ENCODE measurements at places on chromosomes 5 and 9. TPM values are rescaled to one million over a fixed set of nuclear protein-coding genes. Genes with fewer than 3 reads are reported as not detected.

The TRAF1 gene
- 56.1 TPM for total RNA-seq

The DRD1 gene
- 0.53 TPM for total RNA-seq

The GPX8 gene
- 91.9 TPM for total RNA-seq

The ZNF189 gene
- total RNA-seq, result 16.9 TPM

The NDUFA8 gene
- 39.6 TPM for total RNA-seq

The PCDHGA9 gene
- 5.7 TPM for total RNA-seq

The SOX30 gene
- total RNA-seq, result not detected

The PCDHGB3 gene
- total RNA-seq, result 8.4 TPM

The TLX3 gene
- not detected for total RNA-seq

The DMGDH gene
- total RNA-seq, result 1.7 TPM

The PHYHD1 gene
- total RNA-seq, result 5.7 TPM

The PCDHB16 gene
- total RNA-seq, result 1.9 TPM

The ORM2 gene
- not detected for total RNA-seq

The TMEM232 gene
- total RNA-seq, result 5.9 TPM

The SLCO6A1 gene
- not detected for total RNA-seq

The RASGRF2 gene
- 2.0 TPM for total RNA-seq

The C9 gene
- total RNA-seq, result 0.25 TPM

The HSDL2 gene
- 32.4 TPM for total RNA-seq

The LIFR gene
- 21.0 TPM for total RNA-seq

The GABRA1 gene
- under 0.01 TPM for total RNA-seq

The PFN3 gene
- not detected for total RNA-seq

The ORM1 gene
- not detected for total RNA-seq

The TMC1 gene
- 0.93 TPM for total RNA-seq

The EPB41L4B gene
- total RNA-seq, result under 0.01 TPM

The LCN2 gene
- total RNA-seq, result not detected

The SOHLH1 gene
- not detected for total RNA-seq

The PLAC8L1 gene
- 0.40 TPM for total RNA-seq

The GRIA1 gene
- total RNA-seq, result 6.0 TPM

The CCL27 gene
- total RNA-seq, result not detected

The CANX gene
- total RNA-seq, result 907 TPM

The SPATA6L gene
- 0.79 TPM for total RNA-seq

The CNTLN gene
- total RNA-seq, result 9.9 TPM

The SPATA31A3 gene
- total RNA-seq, result not detected

The AGXT2 gene
- not detected for total RNA-seq

The UBE2QL1 gene
- 0.06 TPM for total RNA-seq

The TMEM252 gene
- total RNA-seq, result not detected

The ZDHHC11 gene
- total RNA-seq, result 5.9 TPM

The GRIN3A gene
- total RNA-seq, result under 0.01 TPM

The COL5A1 gene
- total RNA-seq, result 74.9 TPM

The ZFR gene
- total RNA-seq, result 86.9 TPM

The PCDHA3 gene
- total RNA-seq, result 0.37 TPM

The CDC23 gene
- 21.1 TPM for total RNA-seq

The RORB gene
- 11.6 TPM for total RNA-seq

The TGFBI gene
- 730 TPM for total RNA-seq

The TMEM245 gene
- 50.2 TPM for total RNA-seq

The RANBP3L gene
- 0.31 TPM for total RNA-seq

The NMUR2 gene
- not detected for total RNA-seq

The PRDM9 gene
- total RNA-seq, result not detected

The SLC27A6 gene
- 0.06 TPM for total RNA-seq

The MARCOL gene
- not detected for total RNA-seq

The FBP2 gene
- not detected for total RNA-seq

The FBXW5 gene
- 185 TPM for total RNA-seq

The CBY3 gene
- total RNA-seq, result not detected

Data from aortic smooth muscle cell (primary cell).